Mesothelial cell of epicardium (in vitro differentiated cells): ENCODE measurements at places on chromosomes 6 and 20.

GRCh38 chr20:40844332-40844731, 155.3 kb upstream of the MAFB start:
- no peak for DNase-seq

- no peak for DNase-seq
Observed at GRCh38 chr6:82084324-82084920, 163.1 kb downstream of the IBTK start.

DNA sequence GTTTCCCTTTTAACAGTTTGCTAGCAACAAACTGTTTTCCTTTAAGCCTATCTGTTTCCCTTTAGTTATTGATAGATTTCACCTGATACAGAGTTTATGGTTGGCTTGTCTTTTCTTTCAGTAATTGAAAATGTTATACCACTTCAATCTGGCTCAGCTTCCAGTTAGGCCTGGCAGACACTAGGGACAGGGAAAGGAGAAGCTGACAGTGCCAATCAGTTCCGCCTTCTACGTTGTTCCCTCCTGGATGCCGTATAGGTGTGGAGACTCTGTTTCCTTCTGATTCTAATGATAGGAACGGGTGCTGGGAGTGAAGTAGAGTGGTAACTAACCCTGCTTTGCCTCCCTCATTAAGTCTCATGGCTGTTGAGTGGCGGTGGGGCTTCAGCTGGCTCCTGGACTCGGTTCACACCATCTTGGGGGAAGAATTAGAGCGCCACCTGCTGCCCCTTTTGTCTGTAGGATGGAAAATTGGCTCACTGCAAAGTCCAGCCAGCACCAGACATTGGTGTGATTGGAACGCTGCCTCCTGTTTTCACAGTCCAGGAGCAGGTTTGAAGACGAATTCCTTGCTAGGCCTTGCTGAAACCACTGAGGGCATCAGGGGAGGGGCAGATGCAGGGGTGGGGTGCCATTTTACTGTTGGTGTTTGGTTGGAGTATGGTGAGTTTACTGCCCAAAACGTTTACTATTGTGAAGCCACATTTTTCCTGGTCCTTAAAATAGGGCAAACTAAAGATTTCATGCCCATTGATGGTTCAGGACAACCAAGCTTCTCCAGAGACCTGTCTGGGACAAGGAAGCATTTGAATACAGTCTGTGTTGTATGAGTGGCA, 1729.5 kb downstream of the GRIK2 start:
- peak; percentile 82 for DNase-seq

GRCh38 chr6:36622901-36623546, 28.9 kb downstream of the SRSF3 start:
- no peak for DNase-seq

- DNase-seq, result no peak
Observed at GRCh38 chr6:27836141-27836782, 75.9 kb downstream of the OR2B2 start.
